Activated T-cell treated with anti-CD3 and anti-CD28 coated beads for 48 hours (primary cell): ENCODE measurements at places on chromosomes 7 and 10.

GRCh38 chr7:130840599-130840998, 106.6 kb upstream of the KLF14 start:
- no peak for DNase-seq

DNA sequence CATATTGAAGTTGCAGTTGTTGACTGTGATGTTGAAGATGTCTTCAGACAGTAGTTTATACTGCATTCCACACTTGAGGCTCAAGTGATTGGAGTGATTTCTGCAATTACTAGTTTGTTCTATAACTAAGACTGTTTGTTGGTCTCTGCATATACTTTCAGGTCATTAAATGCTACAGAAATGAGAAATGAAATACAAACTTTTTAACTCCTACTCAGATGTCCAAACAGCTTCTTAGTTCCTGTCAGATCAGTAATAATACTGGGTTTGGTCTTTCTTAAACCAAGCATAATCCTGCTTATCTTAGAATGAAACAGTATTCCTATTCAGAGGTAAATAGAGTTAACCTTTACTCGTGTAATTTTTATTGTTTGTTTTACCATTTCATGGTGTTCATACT, 115.9 kb downstream of the CCNY start:
- no peak for DNase-seq

DNA sequence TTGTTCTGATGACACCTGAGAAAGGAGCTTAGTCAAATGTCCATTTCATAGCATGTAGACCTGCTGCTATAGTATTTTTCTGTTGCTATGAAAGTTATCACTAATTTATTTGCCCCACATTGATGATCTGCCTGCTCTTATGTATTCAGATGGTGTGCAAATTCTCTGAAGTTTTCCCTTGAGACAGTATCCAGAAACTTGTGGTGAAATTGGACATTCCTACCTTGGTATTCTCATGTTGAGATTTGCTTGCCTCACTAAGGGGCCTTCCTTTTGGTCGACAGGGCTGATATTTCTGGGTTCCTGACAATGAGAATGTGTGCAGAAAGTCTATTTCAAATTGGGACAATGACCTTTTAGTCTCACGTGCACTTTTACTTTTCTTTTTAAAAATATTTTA, 253.2 kb upstream of the FZD8 start:
- no peak for DNase-seq

DNA sequence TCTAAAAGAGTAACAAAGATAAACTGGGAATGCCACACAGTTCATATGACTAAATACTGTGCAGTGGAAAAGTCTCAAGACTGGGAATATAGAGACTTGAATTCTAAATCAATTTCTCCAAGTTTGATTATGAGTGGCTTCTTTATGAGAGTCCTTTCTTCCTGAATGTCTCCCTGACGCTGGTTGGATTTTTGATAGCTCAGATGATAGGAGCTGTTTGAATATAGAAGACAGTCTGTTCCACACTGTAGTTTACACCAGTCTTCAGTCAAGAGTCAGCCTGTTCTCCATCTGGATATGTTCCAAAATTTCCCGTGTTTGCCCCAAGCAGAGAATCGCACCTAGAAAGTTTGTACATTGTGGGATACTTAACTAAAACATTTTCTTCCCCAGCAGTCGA, 173.7 kb downstream of the LRMDA start:
- DNase-seq = no peak

GRCh38 chr7:148623586-148624282, 33.2 kb downstream of the C7orf33 start:
- no peak for DNase-seq

DNA sequence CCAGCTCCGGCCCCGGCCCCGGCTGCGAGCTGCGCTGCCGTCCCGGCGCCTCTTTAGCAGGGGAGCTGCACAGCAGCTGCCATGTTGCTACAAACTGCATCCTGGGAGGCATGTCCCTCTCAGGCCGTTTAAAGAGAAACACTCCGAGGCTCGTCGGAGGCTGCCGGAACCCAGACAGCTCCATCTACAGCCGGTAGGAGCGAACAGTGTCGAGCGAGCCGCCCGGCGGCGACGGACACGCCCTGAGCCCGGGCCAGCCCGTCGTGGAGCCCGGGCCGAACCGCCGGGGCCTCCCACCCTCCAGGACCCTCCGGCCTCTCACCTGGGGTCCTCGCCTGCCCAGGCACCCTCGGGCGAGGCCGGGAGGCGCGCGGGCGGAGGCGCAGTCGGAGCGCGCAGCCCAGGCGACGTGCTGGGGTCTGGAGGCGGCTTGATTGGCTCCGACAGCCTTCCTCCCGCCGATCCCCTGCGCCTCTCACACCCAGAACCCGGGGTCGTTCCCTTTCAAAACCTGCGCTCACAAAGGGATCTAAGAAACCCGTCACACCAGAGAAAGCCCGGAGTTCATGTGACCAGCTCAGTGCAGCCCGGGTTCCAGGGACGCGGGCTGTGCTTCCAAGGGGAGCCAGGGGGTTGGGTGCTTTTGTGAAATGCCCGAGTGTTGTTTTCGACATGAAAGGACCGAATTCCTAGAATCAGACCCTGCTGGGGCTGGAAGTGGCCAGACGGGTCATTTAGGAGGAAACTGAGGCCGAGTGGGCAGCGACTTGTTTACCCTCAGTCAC, at the start of gene ZNF777:
ZNF777 (minus strand) TSS at position 570 of the 785 bp plus-strand sequence. CDS start 5,040 bp downstream, outside the sequence.
- DNase-seq = peak; percentile 72

DNA sequence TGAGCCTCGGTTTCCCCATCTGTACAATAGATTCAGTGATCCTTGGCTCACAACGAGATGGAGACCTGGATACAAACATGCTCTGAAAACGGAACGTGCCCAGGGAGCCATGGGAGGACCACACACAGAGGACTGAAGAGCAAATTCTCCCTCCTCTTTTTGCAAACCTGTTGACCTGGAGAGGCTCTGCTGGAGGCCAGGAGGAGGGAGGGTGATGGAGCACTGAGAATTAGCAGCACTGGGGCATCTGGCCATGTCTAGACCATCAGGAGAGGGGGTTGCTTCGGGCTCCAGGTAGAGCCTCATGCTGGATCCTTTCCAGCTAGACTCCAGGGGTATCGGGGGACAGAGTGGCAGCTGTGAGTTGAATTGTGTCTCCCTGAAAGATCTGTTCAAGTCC, 97.4 kb upstream of the GPR26 start:
- DNase-seq = no peak

DNA sequence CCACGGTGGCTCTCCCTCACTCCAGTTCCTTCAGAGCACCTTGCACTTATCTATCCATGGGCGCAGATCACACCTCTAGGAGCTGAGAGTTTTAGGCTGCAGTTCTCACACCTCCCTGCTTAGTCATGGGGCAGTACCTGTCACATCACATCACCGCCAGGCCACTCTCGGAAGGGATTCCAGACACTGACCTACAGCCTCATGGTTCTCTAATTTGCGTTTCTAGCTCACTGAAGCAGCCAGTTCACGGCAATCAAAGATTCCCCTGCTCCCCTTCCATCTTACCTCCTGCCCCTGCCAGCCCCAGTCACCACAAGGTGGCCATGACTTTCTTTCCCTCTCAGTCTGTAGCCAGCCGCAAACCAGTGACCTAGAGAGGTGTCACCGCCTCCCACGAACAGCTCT, 34.2 kb downstream of the ADRB1 start:
- DNase-seq = no peak

GRCh38 chr7:127792528-127793342, 140.7 kb downstream of the SND1 start:
- peak; percentile 18 for DNase-seq

- DNase-seq = no peak
Measured at GRCh38 chr7:32042900-32043299, 27.3 kb downstream of the PDE1C start.
